Stimulated activated CD8-positive, alpha-beta memory T cell treated with anti-CD3 and anti-CD28 coated beads, Interleukin-4, amount 100 ng/mL, for 1 hour (primary cell): ENCODE measurements at places on chromosomes 4 and X.

DNA sequence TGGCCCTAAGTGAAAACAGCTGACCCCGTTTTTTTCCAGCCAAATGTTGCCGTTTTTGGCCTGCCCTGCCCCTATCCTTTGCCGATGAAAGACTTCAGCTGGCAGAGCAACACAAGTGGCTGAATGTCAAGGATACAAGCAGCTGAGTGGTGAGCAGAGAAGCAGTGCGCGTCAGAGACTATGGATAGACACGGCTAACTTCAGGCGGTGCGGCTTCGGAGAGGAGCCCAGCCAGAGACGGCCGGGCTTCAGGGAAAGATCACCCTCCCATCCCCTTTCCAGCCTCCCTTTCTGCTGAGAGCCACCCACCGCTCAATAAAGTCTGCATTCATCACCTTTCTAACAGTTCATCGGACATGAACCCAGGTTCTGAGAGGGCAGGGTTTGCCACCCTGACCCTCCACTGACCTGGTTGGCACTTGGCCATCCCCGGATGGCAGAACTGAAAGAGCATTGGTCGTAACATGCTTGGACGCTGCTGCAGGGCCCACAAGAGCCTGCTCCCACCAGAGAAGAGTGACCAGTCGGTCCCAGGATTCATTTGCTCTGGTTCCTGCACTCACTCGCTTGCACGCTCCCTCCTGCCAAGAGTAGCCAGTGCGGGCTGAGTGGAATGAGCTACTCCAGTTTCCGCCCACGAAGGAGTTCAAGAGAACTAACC lies 125.8 kb downstream of the PPEF1 start:
- DNase-seq: no peak

- no peak for DNase-seq
Observed at GRCh38 chr4:3744901-3745300, 21.3 kb upstream of the ADRA2C start.

DNA sequence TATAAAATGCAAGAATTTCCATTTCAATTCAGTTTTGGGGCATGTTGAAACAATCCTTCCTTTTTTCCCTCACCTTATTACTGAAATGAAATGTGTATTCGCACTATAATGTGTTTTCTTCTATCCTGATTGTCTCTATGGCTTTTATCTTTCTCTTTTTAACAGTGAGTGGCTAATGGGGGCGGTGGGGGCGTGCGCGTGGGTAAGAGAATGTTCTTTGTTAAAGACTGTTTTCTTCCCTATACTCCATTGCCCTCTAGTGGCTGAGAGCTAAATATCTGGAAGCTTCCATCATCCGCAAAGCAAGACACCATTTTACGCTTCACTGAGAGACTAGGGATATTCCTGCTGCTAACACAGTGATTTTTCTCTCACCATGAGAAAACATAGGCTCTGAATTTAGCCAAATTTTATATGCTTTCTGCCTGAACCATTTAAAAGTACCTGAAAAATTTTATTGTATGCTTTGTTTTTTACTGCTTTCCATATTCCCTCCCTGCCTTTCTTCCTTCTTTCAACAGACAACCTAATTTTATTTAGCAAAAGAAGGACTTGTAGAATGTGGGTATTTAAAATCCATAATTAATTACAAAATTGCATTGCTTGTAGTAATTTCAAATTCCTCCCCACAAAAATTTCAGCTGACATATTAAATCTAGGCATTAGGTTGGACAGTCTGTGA lies 194.0 kb downstream of the GASK1B start:
- DNase-seq: no peak

DNA sequence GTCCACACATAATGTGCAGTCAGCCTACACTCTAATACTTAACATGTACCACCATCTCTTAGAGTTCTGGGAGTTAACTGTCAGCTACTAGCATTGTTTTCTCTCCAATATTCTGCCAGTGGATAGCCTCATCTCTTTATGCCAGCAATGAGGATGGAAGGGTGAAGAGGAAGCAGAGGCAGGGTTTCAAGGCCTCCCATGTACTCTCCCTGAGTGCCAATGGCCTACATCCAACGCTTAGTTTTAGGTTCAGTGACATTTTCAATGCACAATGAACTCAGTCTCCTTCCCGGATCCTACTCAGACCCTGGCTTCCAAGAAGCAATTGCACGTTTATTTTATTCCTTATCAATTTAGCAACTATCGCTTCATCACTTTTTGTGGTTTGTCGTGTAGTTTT lies 686.1 kb downstream of the DMD start:
- DNase-seq: no peak

- no peak for DNase-seq
Observed at GRCh38 chr4:139777757-139778156, 112.1 kb downstream of the MGST2 start.

DNA sequence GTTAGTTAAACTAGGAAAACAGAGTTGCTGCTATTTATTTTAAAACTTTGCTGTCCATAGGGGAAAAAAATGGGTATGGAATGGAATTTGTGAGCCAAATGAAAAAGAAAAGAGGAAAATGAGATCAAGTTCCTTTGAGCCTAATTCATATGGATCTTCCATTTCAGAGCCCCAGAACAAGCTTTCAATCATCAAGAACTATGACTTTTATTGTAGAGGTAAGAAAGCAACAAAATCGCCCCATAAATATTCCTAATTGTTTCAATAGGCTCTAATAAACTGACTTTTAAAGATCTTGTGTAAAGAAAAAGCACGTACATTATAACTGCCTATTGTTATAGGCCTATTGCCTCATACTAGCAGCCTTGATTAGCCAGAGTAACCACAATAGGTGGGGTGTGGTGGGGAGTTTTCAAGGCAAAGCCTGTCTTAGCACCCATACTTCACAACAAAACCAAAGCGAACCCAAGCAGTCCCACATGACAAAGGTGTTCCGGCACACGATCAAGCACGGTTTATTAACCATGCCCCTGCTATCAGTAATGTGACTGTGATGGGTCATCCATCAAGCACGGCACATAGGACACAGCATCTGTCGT lies 44.4 kb downstream of the RBM47 start:
- no peak for DNase-seq

DNA sequence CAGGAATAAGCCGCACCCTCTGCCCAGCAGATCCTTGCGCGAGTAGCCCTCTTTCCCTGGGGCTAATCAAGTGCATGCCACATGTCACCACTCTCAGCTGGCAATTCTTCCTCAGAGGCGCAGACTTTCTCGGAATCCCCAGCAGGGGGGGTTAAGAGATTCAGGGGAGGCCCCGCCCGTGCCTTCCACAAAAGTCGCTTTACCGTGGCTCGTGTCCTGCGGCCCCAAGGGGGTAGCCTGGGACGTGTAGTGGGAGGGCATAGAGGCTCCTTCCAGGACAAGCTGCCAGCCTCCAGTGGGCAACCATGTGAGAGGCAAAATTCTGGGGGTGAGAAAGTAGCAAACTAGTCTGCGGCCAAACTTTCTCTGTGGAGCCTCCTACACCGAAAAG lies 652 bp downstream of the SRPX start:
- DNase-seq: no peak

DNA sequence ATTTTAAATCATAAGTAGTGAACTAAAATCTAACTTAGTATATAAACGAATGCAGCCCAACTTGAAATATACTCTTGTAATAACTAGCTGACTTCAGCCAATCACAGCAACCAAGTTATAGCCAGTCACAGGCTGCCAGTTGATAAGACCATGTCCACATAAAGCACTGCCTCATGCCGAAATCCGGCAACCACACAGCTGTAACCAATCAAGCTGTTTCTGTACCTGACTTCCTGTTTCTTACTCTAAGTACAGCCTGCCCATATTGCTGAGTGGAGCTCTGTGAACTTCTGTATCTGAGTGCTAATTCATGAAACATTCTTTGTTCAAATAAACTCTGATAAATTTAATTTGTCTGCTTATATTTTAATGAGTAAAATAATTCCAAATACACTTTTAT lies 805.3 kb upstream of the EPHA5 start:
- DNase-seq: no peak

DNA sequence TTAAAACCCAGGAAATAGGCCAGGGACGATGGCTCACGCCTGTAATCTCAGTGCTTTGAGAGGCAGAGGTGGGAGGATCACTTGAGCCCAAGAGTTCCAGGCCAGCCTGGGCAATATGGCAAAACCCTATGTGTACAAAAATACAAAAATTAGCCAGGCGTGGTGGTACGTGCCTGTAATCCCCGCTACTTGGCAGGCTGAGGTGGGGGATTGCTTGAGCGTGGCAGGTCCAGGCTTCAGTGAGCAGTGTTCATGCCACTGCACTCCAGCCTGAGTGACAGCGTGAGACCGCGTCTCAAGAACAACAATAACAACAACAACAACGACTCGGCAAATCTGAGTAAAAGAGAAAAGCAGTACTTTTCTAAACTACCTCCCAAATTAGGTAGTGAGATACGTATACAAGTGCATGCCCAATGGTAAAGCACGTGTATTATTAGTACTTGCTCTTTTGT lies 13.0 kb upstream of the NDUFC1 start:
- no peak for DNase-seq

DNA sequence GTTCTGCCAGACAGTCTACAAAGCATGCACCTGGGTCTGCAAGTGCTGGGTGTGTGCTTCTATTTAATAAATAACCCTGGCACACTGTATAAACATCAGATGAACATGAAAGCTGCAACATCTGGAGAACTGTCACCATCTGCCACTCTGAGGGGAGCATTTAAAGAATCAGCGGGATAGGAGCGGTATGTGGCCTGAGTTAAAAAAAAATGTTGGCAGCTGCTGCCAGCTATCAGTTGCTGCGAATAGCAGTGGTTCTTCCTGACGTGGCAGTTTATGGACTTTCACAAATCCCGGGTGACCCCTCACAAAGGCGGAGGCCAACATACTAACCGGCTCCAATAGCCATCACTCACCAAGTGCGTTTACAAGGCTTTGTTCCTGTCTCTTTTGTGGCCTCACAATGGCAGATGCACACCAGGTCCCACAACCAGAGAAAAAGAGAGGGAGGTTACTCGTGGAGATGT lies 95.1 kb downstream of the RASL11B start:
- DNase-seq: no peak

- no peak for DNase-seq
Observed at GRCh38 chr4:163606896-163607691, 112.6 kb downstream of the TMA16 start.

- DNase-seq: no peak
Observed at GRCh38 chr4:150230561-150230960, 152.3 kb downstream of the DCLK2 start.

GRCh38 chr4:7510066-7510465 lies 75.3 kb upstream of the PSAPL1 start:
- DNase-seq: no peak

DNA sequence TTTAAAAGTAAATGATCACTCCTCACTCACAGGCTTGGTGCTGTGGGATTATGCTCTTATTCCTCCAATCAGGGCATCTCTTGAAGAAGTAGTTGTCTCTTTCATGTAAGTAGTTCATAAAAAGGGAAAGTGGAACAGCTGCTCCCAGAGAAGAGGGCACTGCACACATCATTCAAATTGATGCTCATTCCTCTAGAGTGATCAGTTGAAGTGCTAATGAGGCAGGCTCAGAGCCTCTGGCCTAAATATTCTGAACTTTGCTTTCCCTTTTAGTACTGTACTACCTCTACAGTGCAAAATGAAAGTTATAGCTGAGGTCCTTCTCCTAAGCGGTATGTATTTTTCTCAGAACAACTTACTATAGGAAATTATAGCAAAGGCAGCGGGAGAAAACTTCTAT lies 1453.1 kb downstream of the ARAP2 start:
- no peak for DNase-seq

DNA sequence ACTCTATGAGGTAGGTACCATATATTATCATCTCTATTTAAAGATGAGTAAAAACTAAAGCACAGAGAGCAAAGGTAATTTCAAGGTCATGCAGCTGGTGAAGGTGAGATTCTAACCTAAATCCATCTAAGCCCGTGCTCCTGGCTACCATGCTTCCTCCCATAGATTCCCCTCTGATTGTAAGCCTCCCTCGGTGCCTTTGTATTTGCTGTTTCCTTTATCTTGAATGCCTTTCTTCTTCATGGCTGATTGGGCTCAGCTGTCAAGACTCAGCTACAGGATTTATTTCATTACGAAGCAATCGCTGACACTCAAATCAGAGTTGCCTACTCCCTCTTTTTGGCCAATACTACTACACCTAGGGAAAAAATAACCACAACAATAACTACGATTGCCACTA lies 217.1 kb downstream of the ARAP2 start:
- no peak for DNase-seq

GRCh38 chr4:83890816-83891215 lies 354.9 kb downstream of the GPAT3 start:
- DNase-seq: no peak

GRCh38 chr4:100778431-100778830 lies 260.6 kb upstream of the EMCN start:
- DNase-seq: no peak

DNA sequence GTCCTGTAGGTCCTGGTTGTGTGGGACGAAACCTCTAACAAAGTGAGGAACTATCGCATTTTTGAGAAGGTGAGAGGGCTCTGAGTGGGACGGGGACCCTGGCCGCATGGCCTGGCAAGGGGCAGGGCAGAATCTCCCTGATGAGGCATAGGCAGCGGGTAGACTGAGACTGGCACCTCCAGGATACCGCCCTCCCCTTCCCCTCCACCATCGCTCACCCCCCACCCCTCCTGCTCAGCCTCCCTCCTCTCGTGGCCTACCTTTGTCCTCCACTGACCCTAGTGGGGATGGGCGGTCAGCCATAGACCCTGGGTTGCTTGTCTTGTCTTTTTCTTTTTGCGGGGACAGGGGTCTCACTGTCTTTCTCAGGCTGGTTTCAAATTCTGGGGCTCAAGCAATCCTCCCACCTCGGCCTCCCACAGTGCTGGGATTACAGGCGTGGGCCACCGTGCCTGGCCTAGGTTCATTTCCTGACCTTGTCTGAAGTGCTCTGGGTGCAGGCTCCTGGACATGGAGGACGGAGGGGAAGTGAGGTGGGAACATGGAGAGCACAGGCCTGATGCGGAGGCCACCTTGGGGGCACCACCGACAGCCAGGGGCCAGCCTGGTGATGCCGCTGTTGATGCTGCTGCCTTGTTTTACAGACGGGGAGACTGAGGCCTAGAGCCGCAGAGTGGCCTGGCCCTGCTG lies 10.5 kb upstream of the ADD1 start:
- no peak for DNase-seq

DNA sequence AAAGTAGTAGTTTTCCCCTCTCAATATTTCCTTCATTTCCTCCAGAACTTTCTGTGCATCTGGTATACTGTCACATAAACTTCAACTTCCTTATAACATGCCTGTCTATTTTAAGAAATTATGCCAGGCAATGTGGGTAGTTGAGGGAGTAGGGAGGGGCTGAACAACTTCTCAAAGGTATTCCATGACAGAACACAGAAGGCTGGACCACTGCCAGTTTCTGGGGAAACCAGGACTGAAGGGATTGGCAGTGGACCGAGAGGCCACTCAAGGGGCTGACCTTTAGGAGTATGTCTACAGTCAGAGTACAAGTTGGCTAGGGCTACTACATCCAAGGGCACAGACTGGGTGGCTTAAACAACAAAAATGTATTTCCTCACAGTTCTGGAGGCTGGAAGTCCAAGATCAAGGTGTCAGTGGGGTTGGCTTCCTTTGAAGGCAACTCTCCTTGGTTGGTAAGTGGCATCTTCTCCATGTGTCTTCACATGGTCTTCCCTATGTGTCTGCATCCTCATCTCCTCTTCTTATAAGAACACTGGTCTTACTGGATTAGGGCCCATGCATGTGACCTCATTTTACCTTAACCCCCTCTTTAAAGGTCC lies 6.9 kb downstream of the SH3RF1 start:
- DNase-seq: no peak
